ENCODE measurements at places on chromosomes 1 and 21.
A peak's percentile ranks its signal among the peaks of the same experiment; 100 is the strongest.

DNA sequence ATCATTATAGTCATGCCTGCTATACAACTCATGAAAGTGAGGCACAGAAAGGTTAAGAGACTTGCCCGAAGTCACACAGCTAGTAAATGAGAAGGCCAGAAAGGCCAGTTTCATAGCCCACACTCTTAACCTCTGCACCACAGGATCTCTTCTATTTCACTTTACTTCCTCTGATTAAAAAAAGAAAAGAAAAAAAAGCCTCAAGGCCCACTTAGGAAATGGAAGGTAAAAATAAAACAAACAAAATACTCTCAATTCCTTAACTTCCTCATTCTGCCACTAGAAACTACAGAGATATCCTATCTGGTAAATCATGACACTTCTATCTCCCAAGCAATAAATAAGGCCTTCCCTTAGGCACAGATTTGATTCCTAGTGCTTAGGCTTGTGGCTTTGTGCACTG lies 7.6 kb upstream of the ENAH start:
- DNase-seq = no peak

- peak; percentile 67 for DNase-seq
Observed at GRCh38 chr1:84781946-84782771, 91.9 kb upstream of the SSX2IP start.

- no peak for DNase-seq
Observed at GRCh38 chr1:18077657-18078215, 29.9 kb upstream of the IGSF21 start.

DNA sequence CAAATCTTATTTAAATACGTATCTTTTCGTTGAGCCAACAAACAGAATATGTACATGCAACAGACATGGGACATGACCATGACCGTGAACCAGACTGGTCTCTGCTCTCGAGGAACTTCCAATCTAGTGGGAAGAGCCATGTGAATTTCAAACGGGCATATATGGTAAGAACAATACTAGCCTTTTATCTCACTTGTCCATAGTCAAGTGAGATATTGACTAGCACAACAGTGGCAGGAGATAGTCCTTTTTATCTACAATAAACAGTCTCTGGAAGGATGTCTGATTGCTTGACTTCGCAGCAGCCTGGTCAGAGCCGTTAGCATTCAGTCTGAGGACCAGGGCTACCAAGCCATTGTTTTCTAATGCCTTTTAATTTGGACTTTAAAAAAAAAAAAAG lies 12.6 kb upstream of the PLA2G2C start:
- DNase-seq = no peak

- DNase-seq = no peak
Observed at GRCh38 chr1:48492392-48492791, 20.4 kb upstream of the SPATA6 start.

DNA sequence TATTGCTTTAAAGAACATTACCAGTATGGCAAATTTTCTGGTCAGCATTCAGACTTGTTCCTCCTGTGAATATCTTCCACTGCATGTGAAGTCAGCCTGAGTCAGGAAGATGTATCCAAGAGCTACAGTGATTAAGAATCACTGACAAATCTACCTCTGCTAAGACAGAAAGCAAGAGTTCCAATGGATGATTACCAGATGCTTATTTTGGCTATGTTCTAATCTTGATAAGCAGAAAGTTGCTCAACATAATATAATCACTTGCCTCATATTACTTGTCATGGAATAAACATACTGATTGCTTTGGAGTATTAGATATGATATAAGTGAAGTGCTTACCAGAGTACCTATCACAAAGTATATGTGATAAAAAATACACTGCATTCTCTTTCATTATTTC lies 738.1 kb downstream of the ADGRL2 start:
- DNase-seq = no peak

- DNase-seq = no peak
Observed at GRCh38 chr1:24284156-24284471, 35.0 kb upstream of the GRHL3 start.

GRCh38 chr1:193709607-193710006 lies 523.2 kb upstream of the B3GALT2 start:
- DNase-seq = no peak

DNA sequence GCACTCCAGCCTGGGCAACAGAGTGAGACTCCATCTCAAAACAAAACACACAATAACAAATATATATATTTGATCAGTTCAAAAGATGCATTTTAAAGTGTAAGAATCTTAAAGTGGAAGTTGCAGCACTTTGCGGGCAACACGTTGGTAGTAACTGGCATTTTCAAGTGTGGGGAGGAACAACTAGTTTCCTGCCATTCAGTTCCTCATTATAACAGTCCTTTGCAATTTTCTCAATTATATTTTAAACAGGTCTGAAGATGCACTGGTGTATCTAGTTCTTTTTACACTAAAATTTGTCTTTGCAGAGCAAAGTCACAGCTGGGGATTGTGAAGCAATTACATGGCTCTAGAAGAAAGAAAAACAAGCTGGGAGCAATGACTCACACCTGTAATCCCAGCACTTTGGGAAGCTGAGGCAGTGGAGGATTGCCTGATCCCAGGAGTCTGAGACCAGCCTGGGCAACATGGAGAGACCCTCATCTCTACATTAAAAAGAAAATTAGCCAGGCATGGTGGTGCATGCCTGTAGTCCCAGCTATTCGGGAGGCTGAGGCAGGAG lies 25.3 kb downstream of the RRAGC start:
- no peak for DNase-seq

Data from AG08395 (cell line).